ENCODE measurements at places on chromosomes 3 and 15.

DNA sequence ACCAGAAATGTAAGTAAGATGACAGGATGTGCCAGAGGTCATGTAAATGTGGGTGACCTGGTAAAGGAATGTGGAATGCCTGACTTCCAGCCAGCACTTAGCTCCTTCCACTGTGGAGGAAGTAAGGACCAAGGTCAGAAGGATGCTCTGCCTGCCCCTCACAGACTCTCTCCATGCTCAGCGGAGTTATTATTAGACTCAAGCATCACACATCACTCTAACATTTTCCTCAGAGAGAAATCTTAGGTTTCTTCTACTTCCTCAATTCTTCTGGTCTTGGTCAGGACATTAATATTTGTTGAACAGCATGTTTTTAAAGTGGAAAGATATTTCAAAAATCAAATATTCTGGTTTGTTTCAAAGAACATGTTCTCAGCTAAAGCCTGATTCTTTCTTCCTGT, 231.4 kb upstream of the WNT5A start:
- no peak for DNase-seq

GRCh38 chr15:84586696-84587095, 14.1 kb upstream of the ZSCAN2 start:
- no peak for DNase-seq

GRCh38 chr15:91522605-91523332, 330.7 kb upstream of the SLCO3A1 start:
- DNase-seq, result no peak

GRCh38 chr15:42171122-42171521, 14.7 kb upstream of the PLA2G4F start:
- DNase-seq, result no peak

- DNase-seq, result no peak
Observed at GRCh38 chr3:188510366-188510765, 356.4 kb downstream of the LPP start.
